Putamen (tissue), 1 donor: ENCODE measurements at places on chromosomes 11 and 22.
A peak's percentile ranks its signal among the peaks of the same experiment; 100 is the strongest.

DNA sequence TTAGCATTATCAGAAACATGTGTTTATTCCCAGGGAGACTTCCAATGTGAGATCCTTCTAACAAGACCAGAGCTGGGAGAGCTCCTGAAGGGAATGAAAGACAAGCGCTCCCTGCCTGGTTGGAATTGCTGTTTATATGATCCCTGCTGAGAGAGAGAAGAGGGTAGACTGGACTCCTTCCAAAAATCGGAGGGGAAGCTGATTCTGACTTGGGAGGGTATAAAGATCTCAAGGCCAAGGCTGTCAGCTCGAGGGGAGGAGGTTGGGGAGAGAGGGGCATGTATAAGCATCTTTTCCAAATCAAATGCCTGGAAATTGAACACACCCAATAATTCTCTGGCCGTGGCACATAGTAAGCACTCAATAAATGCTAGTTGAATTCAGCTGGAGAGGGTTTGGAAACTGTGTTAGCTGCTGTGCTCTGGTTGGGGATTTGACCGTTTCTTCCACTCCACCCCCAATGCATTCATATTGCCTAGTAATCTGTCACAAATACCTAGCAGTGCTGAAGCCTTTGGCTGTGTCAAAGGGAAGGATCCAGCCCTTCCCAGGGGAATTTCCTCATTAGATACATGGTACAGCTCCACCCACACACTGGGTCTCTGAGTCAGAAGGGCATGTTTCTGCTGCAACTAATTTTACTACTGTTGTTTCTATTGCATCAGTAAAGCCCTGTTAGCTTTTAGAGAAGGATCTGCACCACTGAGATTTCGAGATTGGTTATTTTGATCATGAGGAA, 61.5 kb downstream of the CACNG2 start:
- DNase-seq: peak; percentile 43

GRCh38 chr11:74932797-74933196, 16.1 kb downstream of the XRRA1 start:
- DNase-seq: no peak

GRCh38 chr22:41442240-41442792, 4.3 kb downstream of the TOB2 start:
- DNase-seq: no peak

DNA sequence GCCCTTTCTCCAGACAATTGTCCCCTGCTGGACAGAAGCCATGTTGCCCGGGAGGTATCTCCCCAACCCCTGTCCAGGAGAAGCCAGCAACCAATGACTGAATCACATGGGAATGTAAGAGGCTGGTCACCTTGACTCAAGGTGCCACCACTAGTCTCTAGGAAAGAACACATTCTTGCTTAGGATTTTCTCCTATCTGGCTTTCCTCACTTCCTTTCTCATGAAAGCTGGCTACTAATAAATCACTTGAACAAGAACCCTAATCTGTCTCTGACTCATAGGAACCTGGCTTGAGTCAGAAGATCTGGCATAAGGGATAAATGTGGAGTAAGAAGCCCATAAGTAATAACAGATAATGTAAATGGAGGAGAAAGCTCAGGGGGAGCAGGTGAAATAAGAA, 101.4 kb upstream of the C11orf87 start:
- DNase-seq: no peak

DNA sequence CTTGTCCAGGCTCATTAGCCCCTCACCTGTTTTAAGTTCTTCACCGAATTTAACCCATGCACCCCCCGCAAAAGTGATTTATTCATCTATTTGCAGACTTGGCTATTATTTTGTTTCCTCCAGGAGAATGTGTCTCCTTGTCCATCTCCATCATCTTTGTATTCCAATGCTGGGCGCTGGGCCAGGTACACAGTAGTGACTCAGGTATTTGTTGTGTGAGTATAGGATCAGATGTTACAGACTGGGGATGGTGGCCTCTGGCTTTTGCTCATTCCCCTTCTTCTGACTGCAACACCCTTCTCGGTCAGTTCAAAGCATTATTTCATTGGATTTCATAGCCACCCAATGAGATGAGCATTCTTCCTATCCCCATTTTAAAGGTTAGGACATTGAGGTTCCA, 408.2 kb downstream of the MN1 start:
- DNase-seq: no peak

GRCh38 chr11:86914865-86915519, 40.2 kb downstream of the FZD4 start:
- DNase-seq: no peak

GRCh38 chr11:72841397-72841796, 27.2 kb downstream of the ATG16L2 start:
- DNase-seq: no peak

- DNase-seq: no peak
These were observed 7.0 kb upstream of the FCHSD2 start for GRCh38 chr11:73149105-73149504.

DNA sequence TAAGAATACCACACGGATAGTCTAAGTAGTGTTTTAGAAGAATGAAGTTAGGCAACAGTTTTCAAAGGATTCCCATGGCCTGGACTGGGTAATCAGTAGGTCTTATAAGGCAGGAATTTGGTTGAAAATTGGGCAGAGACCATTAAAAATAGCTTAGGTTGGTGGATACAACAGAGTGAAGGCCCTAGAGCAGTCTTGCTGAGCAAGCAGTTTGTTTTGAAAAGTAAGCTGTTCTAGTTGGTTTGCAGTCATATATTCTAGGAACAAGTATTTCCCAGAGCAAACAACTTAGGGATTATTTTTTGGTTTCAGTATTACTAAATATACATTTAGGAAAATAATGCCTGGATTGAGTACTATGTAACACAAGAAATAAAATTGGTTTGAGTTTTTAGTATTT, 64.8 kb downstream of the MUC15 start:
- DNase-seq: no peak

DNA sequence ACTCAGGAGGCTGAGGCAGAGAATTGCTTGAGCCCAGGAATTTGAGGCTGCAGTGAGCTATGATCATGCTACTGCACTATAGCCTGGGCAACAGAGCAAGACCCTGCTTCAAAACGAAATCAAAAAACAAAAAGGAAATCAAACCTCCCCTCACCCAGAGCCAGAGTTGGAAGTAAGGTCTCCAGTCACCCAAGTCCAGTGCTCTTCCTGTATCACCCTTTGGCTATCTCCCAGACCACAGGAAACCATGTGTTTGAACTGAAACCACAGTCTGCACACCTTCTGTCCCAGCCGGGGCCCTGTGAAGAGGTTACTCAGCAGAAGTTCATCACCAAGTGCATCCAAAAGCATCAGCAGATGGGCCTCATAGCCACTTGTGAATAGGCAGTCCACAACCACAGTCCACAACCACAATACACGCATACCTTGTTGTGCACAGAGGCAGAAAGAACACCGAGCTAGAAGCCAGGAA, 4.6 kb downstream of the MYH9 start:
- no peak for DNase-seq

DNA sequence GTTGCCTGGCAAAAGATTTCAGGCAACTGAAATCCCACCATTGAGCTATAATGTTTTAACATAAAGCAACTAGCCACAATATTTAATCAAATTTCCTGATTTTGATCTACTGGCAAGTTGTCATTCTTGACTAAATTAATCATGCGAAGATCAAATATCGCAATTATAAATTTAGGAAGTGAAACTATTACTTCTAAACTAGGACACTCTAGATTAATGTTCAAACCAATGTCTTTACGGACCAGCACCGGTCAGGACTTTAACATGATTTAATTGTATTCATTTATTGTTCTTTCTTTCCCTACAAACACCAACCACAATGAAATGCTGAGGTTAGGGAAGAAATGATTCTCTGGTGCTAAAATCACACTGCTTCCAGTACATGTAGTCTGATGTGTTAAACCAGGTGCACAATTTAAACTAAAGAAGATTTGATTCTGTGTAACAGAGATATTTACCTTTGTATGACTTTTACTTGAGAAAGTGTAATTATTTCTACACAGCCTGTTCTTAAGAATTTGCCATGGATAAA, 14.9 kb downstream of the GAS2 start:
- DNase-seq: no peak

- DNase-seq: no peak
These were observed 81.0 kb upstream of the SNX19 start for GRCh38 chr11:130997278-130997677.

DNA sequence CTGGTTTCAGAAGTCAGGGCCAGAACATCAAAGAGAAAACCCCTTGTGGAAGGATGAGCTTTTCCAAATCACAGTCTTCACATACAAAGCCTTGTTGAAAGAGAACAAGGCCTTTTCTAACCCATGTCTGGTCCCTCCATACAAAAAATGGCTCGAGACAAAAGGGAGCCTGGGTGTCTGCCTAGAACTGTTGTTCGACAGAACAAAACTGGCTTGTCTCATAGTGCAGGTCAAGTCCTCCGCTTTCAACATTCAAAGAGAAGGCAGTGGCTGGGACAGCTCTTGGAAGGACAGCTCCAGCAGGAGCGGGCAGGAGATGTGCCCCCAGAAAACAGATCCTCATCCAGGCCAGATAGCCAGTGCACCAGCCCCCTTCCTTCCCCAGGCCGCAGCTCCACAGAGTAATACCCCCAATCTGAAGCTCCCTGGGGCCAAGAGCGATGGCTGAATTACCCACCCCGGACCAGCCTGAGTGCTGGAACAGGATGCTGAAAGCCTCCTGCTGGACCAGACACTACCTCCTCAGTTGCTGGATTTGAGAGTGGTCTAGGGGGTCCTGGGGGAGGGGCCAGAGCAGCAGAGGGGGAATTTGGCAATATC, 27.6 kb downstream of the USH1C start:
- peak; percentile 81 for DNase-seq

- no peak for DNase-seq
These were observed 1323.6 kb downstream of the TBC1D22A start for GRCh38 chr22:48085901-48086645.

DNA sequence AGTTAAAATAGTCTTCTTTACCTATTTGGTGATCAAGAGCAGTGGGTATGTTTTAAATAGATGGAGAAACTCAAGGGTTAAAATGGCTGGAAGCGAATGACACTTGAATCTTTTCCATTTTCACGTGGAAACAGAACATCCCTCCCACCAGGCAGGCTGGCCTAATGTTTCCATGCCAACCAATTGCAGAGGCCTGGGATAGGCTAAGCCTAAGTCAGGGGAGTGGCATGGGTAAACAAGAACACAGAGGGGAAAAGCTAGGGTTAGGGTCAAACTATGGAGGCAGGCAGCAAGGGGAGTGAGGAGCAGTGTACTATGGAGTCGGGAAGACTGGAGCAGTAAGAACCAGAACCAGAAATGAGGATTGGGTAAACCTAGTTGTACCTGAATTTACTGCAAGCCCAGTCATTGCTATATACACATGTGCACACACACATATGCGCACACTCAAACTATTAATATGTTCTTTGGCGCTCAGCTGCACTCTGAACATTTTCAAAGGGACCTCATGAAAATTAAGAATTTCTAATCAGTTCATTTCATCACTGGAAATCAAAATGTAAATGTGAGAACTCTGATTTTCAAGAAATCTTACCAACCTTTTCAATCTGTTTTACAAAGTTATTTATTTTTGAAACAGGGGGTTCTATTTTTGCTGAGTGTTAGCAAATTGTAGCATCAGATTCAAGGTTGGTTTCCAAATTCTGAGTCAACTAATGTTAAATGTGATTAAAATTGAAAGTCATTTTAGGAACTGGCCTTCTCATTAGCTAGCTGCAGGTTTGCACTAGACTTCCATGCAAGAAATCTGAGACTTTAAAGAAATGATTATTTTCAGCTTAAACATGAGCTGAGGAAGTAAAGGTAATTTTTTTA, 327.0 kb upstream of the CCDC90B start:
- no peak for DNase-seq

GRCh38 chr11:69892986-69893555, 73.9 kb upstream of the FGF3 start:
- DNase-seq: no peak

GRCh38 chr11:120599816-120600420, 88.4 kb downstream of the GRIK4 start:
- DNase-seq: no peak

GRCh38 chr11:131829725-131830124, 459.3 kb downstream of the NTM start:
- no peak for DNase-seq

- DNase-seq: no peak
These were observed 66.9 kb downstream of the TBC1D22A start for GRCh38 chr22:46829117-46829891.

DNA sequence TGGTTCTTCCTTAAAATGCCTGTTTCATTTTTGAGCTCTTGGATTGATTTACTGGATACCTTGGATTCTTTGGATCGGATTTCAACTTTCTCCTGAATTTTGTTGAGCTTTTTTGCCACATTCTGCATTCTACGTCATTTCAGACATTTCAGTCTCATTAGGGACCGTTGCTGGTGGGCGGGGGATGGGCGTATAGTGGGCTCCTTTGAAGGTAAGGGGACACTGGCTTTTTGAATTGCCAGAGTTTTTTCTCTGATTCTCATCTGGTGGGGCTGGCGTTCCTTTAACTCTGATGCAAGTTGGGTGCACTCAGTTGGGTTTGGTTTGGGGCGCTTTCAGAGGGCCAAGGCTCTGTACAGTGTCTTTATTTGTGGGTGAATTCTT, 216.5 kb downstream of the DYNC2H1 start:
- DNase-seq: no peak

DNA sequence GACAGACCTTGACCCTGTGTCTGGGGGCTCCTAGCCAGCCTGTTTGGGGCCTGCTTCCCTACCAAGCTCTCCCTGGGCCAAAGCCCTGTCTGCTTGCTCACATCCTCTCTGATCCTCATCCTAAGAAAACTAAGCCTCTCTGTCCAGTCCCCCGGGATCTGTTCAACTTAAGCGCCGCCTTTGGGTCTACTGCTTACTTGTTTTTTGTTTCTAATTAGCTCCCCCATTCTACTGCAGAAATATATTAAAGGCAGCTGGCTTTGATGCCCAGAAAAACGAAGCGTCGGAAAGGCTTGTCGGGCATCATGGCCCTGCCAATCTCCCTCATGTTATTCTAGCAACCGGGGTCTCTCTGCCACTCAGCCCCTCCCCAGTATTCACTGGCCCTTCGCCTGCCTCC, 3.4 kb downstream of the DSCAML1 start:
- no peak for DNase-seq

DNA sequence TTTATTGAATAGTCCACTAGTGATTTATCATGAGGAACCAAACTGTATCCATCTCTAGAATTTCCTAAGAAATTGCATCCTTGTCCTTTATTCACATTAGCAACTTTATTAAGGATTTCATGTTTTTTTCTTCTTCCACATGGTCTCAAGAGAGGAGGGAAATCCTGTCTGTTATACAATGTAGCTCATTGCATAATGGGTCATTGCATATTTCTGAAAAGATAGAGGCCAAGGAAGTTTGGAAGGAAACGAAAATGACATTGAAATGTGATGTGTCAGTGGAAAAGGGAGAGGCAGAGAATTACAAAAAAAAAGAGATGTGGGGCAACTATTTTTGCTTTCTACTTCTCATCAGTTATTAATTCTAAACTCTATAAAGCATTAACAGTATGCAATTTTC, 353.1 kb downstream of the METTL15 start:
- no peak for DNase-seq
